ENCODE measurements at places on chromosomes 3 and 15.

GRCh38 chr3:23785097-23785645 lies 20.6 kb upstream of the UBE2E1 start:
- no peak for DNase-seq

GRCh38 chr3:174270841-174271240 lies 588.3 kb upstream of the NAALADL2 start:
- no peak for DNase-seq

DNA sequence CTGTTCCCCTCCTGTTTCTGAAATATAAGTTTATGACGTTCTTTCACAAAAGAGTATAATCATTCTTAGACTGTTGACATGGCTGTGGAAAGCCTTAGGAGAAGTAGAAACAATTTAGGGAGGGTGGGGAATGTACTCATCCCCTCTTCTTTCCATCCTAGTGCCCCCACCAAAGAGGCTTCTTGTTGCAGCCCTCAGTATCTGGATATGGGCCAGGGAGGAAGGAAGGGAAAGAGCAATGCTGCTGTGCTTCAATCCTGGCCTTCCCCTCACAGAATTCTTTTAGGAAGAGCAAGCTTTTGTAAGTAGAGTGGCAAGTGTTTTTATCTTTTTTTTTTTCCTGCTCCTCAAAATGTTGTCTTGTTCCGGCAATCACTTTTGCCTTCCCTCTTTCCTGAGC lies 1.7 kb downstream of the INAFM2 start:
- DNase-seq = no peak

DNA sequence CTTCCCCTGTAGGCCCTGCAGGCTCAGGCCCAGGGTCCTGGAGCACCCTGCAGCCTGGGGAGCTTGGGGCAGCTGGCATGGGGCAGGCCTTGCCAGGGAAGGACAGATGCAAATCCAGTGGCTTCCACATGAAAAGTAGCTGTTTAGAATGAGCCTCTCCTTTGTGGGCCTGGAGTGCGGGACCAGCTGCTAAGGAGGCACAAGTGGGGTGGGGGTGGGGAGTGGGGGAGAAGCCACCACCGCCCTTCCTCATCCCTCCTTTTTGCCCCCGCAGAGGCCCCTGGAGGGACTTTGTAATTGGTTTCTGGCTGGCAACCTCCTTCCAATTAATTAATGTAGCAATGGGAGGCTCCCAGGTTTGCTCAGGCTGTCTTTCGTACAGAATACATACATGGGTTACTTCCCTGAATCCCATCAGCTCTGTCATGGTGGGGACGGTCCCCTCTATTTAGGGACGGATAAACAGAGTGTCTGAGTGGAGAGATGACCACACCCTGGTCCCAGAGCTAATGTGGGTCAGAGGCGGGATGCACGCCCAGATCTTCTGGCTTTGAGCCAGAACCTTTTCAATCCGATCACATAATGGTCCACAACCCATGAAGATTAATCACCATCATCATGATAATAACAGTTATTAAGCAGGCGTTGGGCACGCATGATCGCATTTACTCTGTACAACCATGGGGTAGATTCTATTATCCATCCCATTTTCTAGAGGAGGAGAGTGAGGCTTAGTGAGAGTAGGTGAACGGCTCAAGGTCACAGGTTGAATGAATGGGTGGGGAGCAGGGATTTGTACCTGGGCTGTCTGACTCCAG lies 6.2 kb downstream of the CORO2B start:
- no peak for DNase-seq

- DNase-seq = no peak
These were observed 67.8 kb downstream of the THSD4 start for GRCh38 chr15:71183063-71183462.

GRCh38 chr3:8887435-8888300 lies 75.6 kb downstream of the RAD18 start:
- DNase-seq = no peak

GRCh38 chr3:159922193-159922840 lies 66.3 kb upstream of the IL12A start:
- DNase-seq = no peak

DNA sequence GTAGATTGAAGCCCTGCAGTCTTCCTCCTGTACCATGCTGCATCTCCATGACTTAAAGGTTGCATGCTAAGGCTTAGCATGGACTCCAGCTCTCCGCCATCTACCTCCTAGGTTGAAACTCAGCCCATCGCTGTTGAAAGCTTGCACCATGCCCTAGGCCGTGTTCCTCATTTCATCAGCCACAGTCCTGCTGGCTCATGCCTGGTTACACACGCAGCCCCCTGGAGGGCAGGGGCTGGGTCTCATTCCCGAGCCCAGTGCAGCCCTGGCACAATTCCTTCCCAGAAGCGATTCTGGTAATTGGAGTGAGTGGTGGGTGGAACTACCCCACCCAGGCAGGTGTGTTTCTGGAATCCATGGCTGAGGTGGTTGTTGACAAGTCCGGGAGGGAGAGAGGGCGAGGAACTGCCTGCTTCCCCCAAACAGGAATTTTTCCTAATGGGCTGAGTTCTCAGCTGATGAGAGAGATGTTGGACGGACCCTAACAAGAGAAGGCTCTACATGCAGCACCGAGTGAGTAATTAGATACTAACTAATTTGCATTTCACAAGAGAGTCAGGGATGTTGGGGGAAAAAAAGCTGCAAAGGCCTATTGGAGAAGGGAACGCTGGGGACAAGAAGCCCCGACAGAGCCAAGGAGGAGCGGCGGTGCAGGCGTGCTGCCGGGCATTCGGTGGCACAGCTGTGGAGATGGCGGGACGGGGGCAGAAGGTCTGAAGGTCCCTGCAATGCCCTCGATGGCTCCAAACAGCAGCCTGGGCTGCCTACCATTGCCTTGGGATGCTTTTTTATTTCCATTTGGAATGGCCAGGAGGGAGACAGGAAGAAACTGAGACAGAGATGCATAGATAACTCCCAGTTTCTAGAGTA lies 92.3 kb upstream of the TLE3 start:
- no peak for DNase-seq

DNA sequence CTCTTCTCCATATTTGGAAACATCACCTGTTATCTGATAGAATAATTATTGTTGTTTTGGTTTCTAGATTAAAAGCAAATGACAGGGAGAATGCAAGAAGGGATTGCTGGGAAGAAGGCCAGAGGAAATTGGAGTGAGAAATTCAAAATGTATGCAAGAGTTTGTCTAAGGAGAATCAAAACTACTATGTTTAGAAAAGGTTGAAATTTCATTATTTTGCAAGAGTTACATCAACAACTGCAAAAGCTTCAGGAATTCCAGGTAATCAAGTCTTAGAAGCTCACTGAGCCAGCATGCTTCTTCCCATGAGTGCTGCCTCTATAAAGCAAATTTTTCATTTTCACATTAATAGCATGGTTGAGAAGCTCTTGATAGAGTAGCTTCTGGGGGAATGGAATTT lies 177.2 kb upstream of the GBE1 start:
- no peak for DNase-seq

GRCh38 chr15:80343554-80343992 lies 60.6 kb upstream of the ARNT2 start:
- no peak for DNase-seq

DNA sequence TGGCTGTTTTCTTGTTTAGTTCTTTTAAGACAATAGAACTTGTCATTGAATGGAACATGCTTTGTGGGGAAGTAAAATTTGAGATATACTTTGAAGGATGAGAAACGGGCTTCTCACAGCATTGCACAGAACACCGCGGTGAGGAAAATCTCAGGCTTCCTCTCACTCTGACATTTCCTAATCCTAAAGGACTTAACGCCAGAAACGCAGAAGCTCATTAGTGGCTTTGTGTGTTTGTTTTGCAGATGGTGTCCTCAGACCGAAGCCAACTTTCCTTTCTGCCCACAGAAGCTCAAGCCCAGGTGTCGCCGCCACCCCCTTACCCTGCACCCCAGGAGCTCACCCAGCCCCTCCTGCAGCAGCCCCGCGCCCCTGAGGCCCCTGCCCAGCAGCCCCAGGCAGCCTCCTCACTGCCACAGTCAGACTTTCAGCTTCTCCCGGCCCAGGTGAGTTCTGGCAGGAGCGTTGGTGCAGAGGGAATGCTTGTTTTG lies 78.9 kb upstream of the BLM start:
- no peak for DNase-seq

- DNase-seq = no peak
These were observed 726.8 kb downstream of the NAALADL2 start for GRCh38 chr3:175585898-175586297.

GRCh38 chr3:133930341-133930933 lies 34.8 kb upstream of the RAB6B start:
- DNase-seq = peak; percentile 17

DNA sequence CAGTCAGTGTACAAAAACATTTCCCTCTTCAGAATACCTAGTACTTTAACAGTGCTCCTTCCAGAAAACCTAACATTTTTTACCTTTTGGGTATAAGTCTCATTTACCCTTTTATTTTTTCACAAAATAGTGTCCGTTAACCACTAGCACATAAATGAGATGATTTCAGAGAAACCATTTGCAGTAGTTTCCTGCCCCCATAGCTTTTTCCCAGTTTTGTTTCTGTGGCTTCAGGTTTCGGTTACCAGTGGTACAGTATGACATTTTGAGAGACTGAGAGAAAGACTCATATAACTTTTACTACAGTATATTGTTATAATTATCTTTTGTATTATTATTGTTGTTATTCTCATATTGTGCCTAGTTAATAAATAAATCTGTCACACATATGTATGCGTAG lies 6.2 kb upstream of the RBMS3 start:
- no peak for DNase-seq

DNA sequence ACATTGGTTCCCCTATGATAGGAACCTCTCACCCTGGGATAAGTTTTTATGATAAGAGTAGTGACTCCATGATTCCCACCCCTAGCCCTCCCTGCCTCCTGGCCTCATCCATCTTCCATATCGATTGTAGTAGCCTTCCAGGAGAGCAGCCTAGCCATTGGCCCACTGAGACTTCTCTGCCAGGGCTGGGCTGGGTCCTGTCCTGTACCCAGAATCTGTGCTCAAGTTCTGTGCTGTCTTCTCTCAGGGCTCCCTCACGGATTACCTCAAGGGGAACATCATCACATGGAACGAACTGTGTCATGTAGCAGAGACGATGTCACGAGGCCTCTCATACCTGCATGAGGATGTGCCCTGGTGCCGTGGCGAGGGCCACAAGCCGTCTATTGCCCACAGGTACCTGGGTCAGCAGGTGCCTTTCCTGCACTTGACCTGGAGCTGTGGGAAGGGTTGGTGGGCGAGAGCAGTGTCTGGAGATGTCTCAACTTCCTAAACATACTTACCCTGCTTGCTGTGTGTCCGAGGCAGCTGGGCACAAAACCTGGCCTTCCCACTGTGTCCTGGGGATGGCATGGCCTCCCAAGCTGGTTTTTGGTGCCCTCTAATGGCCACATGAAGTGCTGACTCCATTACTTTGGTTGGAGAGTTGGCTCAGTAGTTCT lies 16.6 kb upstream of the EXOG start:
- DNase-seq = peak; percentile 31

GRCh38 chr15:97691078-97691477 lies 269.4 kb upstream of the ARRDC4 start:
- no peak for DNase-seq

- DNase-seq = no peak
These were observed 176.0 kb downstream of the ABHD5 start for GRCh38 chr3:43866529-43867353.

DNA sequence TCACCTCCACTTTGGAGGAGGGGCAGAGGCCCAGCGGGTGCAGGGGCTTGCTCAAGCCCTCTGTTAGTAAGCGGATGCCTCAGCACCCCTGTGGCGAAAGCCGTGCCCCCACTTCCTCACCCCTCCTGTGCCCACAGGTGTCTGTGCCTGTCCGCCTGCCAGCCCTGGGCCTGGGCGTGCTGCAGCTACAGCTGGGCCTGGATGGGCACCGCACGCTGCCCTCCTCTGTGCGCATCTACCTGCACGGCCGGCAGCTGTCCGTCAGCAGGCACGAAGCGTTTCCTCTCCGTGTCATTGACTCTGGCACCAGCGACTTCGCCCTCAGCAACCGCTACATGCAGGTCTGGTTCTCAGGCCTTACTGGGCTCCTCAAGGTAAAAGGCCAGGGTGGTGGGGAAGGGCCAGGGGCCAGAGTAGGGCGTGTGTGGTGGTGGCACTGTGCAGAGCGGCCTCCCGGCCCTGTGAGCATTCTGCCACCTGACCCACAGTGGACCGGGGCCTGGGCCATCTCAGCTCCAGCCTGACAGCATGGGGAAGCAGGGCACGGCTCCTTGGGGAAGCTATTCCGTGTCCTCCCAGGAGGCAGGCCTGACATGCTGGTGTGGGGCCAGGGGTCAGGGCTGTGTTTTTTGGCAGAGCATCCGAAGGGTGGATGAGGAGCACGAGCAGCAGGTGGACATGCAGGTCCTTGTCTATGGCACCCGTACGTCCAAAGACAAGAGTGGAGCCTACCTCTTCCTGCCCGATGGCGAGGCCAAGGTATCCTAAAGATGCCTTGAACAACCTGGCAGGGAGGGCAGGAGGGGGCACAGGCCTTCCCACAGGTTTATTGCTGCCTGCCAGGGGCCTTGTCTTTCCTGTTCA lies 9.0 kb downstream of the MAN2A2 start:
- DNase-seq = no peak

DNA sequence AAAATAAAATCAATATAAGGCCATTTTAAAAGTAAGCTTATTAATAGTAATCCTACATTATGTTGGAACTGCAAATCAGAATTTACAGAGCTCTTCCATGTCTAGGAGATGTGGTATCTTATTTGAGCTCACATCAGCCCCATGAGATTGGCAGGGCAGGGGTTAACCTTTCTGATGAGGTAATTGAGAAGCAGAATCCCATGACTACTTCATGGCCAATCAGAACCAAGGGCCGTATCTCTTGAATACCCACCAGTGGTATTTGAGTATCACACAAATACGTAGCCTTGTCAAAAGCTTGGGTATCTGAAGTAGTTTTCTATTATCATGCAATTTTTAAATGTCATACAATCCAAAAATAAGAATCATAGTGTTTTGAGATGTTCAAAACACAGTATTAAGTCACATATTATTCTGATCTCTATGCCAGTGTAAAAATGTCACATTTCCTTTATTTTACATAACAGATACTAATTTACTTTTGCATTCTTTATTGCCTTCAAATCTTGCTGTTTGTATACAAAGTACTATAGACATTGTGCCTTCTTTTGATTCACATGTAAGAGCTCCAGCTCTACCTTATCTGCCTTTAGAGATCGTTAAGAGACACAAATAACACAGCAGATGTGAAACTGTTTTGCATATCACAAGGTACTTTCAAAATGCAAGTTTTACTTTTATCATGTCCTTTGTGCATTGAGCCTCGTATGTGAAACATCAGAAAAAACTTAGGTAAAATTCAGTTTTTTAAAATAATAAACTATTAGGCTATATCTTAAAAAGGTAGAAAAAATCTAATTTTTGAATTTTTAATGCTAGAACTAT lies 251.7 kb upstream of the GOLGA6L4 start:
- DNase-seq = no peak

GRCh38 chr15:45612790-45613415 lies 21.9 kb upstream of the SQOR start:
- DNase-seq = no peak

DNA sequence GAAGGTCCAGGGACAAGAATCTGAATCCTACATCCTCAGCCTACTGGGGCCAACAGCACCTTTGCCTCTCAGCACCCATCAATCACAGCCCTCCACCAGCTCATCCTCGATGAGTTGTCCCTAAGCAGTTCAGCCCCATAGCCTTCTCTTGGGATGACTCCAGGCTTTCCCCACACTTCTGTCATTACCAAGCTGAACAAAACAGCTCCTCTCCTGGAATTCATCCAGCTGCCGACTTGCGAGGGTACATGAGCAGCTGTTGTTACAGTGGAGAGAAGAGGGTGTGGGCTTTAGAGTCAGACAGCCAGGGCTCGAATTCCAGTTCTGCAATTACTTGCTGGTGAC lies 69.0 kb upstream of the THBS1 start:
- peak; percentile 8 for DNase-seq

GRCh38 chr3:147304756-147305155 lies 101.6 kb downstream of the ZIC4 start:
- DNase-seq = no peak
